Activated CD4-positive, alpha-beta T cell treated with anti-CD3 and anti-CD28 coated beads for 36 hours (primary cell): ENCODE measurements at places on chromosomes 7 and 10.

- no peak for DNase-seq
Measured at GRCh38 chr10:21315645-21316220, 209.7 kb downstream of the SKIDA1 start.

- no peak for DNase-seq
Measured at GRCh38 chr7:134339475-134339874, 22.7 kb upstream of the SLC35B4 start.

DNA sequence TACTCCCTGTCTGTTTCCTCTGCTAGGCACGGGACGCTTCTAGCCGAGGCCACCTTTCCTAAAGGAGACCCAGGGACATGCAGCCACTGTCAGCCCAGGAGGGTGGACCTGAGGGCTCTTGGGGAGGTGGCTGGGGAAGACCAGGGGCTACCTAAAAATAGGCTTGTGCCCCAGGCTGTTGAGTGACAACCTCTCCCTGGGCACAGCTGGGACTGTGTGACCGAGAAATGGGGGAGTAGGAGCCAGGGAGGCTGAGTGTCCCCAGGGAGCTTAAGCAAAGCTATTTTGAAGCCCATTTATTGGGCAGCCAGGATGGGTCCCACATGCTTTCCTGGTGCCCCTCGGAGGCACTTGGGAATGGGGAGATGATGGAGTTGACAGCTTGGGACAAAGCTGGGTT is 63.8 kb downstream of the CALML3 start:
- DNase-seq, result no peak

GRCh38 chr10:35262436-35262835 is 73.9 kb upstream of the CCNY start:
- DNase-seq, result no peak

GRCh38 chr10:120715171-120715570 is 136.0 kb upstream of the WDR11 start:
- DNase-seq, result no peak

- no peak for DNase-seq
Measured at GRCh38 chr10:101778151-101778780, 2.4 kb upstream of the FGF8 start.

DNA sequence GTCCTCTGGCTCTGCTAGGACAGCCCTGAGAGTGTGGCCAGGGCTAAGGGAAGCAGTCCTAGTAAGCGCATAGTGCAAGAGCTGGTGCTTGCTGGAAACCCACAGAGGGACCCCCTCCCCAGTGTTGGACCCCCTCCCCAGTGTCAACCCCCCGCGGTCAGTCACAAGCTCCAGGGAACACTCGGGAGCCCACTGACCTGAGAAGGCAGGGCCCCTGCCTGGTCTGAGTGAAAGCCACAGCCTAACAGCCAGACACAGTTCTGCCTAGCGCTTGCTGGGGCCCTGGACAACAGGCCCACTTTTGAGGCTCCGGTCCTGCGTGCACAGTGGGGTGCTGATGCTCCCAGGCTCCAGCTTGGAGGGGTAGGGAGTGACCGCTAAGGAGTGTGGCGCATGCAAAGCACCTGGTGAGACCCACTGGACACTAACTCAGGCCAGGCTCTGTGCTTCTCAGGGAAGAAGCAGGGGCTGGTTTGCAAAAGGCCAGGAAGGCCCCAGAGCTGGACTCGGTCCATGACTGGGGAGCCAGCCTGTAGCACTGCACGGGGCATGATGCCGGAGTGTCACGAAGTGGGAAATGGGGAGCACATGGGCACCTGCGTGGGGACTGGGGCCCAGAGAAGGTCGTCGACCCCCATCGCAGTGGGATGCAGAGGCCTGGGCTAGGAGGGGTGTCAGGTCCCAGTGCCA is 175.8 kb upstream of the PPP2R2D start:
- DNase-seq, result no peak

- peak; percentile 52 for DNase-seq
Measured at GRCh38 chr10:68560186-68560942, at the start of gene TET1. Gene TET1, plus strand, starts transcription at chr10:68560337. Its CDS starts 12,002 bp downstream, at chr10:68572339.

DNA sequence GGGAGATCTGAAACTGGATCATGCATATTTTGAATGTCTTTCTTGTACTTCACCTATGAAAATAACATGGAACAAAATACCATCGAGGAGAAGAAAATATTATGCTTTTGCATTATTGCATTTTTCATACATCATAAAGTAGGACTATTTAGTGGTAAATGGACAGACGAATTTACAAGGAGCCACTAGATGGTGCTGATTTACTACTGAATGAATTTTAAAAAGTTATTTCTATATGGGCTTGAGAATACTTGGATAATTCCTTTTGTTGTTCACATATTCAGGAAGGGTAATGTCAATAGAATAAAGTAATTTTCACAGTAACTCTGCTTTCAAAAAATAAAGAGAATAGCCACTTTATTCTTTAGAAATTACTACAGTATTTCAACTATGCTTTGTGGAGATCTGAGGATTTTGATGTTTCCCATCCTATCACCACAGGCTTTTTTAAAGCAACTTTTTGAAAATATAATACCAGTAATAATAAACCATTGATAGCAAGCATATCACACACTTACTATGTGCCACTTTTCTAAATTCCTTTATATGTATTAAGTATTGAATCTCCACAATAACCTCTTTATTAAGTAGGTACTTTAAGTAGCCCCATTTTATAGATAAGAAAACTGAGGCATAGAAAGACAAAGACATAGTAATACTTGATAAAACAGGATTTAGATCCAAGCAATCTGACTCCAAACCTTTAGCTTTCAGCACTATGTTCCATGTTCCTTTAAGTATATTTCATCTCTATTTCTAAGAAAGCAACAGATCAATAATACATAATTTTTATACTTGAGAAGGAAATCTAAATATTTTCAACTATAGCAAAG is 38.6 kb downstream of the NEBL start:
- DNase-seq, result no peak

GRCh38 chr10:29131952-29132547 is 156.8 kb upstream of the LYZL1 start:
- DNase-seq, result no peak

GRCh38 chr10:47027108-47027783 is 116.0 kb downstream of the PTPN20 start:
- no peak for DNase-seq

- no peak for DNase-seq
Measured at GRCh38 chr7:85719981-85720953, 533.4 kb upstream of the SEMA3D start.

DNA sequence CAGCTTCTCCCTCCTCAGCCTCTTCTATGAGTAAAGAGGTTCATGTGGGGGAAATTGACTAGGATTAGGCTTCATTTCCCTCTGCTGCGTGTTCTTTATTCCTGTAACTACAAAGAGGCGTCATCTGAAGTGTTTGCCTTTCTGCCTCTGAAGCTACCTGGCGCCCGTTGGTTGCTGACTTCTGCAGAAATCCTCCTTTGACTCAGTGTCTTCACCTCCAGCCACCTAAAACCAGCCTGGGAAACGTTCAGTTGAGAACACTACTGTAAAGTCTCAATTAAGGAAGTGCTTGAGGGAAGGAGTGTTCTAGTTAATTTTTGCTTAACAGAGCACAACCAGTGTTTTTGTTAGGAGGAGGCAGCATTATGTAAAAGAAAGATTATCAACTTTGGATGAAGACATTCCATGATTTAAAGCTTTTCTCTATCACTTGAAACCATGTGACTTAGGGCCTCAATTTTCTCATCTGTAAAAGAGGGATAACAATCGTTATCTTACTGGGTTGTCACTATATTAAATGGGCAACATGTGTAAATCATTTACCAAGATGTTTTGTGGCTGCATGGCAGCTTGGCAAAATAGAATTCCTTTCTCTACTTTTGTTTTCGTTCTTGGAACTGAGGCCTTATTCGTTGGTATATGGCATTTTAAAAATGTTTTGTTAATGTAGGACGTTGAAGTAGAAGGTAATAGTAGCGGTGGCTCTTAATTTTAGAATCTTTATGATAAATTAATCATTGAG is 642.9 kb downstream of the SDK1 start:
- DNase-seq, result no peak

- DNase-seq, result no peak
Measured at GRCh38 chr10:23892296-23892695, 316.6 kb upstream of the KIAA1217 start.

- DNase-seq, result peak; percentile 24
Measured at GRCh38 chr7:76509931-76510877, at the start of gene UPK3B. Gene UPK3B, plus strand, starts transcription at chr7:76510552. Its CDS starts 101 bp downstream, at chr7:76510653.

DNA sequence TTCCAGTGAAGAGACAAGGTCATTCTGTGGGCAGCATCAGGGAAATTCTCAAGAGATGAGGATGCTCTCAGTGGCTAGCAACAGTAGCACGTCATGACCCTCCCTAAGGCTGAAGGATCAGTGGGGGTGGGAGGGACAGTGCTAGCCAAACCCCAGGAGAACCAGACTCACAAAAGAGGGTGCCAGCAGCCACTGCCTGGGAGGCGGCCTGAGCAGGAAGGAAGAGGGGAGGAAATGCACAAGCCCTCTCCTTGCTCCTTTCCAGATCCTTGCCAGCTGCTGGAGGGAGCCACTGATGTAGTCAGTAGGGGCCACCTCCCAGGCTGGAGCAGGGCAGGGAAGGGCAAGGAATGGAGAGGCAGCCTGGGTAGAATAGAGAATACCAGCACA is 302.7 kb downstream of the RPS24 start:
- DNase-seq, result no peak

DNA sequence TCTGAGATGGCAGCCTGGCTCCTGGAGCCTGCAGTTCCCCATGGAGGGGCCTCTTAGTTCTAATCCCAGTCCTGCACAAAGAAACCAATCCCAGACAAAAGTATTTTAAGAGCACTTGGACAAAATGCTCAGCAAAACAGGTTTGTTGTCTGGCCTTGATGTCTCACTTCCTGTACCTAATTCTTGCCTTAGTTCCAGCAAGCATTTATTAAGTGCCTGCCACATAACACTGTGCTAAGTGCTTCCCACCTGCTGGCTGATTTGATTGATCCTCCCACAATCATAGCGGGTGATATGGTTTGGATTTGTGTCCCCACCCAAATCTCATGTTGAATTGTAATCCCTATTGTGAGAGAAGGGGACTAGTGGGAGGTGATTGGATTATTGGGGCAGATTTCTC is 65.7 kb upstream of the HABP2 start:
- no peak for DNase-seq

- DNase-seq, result no peak
Measured at GRCh38 chr7:134910968-134911367, 75.3 kb upstream of the AGBL3 start.

DNA sequence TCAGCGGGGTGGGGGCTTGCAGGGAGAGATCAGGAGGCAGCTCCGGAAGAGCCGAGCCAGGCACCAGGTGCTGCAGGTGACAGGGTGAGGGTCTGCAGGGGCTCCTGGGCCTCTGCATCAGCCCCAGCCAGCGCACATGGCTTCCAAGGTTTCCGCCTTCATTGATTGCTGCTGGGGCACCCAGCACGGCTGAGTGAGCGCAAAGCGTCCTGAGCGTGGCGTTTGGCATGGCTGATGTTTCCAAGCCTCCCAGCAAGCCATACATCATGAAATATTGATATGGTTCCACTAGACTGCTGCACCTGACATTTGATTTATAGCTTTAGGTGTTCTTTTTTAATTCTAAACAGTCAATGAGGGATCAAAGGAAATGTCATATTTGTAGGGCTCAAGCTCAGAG is 259.0 kb downstream of the WDR37 start:
- DNase-seq, result no peak

- no peak for DNase-seq
Measured at GRCh38 chr7:12158334-12159060, 52.6 kb upstream of the TMEM106B start.

- DNase-seq, result no peak
Measured at GRCh38 chr7:131921016-131921415, 364.6 kb upstream of the PODXL start.

DNA sequence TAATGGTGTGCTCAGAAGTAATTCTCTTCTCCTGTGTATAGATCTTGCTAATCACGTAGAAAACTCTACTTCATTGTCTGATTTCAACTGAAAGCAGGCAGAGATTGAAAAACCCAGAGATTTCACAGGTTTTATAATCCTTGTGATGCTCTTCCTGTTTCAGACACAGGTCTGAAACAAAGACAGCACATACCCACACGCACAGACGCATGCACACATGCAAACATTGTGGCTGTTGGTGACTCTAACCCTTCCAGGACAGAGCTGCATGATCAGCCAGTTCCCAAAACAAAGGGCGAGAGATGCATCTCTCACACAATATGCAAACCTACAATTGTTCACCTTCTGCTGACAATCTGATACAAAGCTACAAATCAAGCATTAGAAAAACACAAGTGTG is 11.1 kb upstream of the TFEC start:
- DNase-seq, result no peak

DNA sequence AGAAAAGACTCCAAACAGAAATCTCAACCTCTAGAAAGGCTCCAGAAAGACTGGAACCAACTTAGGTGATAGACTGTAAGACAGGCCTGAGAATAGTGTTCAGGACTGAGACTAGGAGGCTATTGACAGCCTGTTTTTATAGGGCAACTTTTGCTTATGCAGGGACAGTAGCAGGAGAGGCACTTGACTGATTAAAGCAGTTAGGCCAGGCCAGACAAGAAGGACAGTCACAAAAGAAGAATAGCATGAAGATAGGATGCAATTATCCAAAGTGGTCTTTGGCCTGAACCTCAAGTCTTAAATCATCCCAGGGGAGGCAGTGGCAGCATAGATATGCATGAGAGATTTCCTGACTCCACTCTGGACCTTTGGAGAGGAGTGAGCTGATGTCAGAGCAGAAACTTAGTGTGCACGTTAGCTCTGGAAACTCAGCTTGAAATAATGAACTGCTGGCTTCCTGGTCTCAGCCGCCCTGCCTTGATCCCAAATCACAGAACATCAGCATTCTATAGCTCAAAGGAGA is 290.6 kb downstream of the SORCS3 start:
- no peak for DNase-seq

DNA sequence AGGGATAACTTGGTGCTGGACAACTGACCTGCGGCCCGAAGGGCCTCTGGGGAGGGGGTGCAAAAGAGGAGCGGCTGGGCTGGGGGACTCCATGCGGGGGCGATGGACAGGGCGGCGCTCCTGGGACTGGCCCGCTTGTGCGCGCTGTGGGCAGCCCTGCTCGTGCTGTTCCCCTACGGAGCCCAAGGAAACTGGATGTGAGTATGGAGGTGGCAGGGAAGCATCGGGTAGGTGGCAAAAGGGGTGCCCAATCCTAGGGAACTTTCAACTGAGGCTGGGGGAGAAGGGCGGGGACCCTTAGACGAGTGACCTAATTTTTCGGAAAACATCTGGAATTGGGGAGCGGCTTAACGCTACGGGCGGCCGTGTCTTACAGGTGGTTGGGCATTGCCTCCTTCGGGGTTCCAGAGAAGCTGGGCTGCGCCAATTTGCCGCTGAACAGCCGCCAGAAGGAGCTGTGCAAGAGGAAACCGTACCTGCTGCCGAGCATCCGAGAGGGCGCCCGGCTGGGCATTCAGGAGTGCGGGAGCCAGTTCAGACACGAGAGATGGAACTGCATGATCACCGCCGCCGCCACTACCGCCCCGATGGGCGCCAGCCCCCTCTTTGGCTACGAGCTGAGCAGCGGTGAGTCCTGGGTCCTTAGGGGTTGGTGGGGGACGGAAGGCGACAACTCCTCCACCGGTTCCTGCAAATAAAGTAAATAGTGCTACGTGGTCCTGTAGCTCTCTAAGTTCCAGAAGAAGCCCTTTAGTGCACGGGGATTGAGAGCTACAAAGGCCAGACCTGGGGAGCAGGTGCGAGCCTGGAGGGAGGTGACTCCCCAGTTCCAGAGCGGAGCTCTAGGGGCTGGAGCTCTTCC is 622 bp downstream of the WNT16 start:
- DNase-seq, result peak; percentile 52

- no peak for DNase-seq
Measured at GRCh38 chr7:114598946-114599345, 184.3 kb downstream of the FOXP2 start.
